ENCODE measurements at places on chromosomes 1 and 21.
A peak's percentile ranks its signal among the peaks of the same experiment; 100 is the strongest.

DNA sequence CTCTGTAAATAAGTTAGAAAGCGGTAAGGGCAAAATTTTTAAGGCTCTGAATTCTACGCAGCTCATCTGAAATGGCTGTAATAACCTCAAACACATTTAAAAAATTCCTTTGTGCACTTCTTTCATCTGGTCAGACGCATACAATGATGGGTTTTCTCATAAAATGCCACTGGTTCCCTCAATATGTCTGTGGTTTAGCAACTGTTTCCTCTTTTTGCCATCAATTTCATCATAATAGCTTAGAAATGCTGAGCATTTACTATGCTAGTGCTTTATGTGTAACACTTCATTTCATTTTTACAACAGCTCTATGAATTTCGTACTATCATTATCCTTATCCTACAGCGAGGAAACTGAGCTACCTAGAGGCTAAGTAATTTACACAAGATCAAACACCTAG, 35.3 kb upstream of the DMRTA2 start:
- DNase-seq, result no peak

DNA sequence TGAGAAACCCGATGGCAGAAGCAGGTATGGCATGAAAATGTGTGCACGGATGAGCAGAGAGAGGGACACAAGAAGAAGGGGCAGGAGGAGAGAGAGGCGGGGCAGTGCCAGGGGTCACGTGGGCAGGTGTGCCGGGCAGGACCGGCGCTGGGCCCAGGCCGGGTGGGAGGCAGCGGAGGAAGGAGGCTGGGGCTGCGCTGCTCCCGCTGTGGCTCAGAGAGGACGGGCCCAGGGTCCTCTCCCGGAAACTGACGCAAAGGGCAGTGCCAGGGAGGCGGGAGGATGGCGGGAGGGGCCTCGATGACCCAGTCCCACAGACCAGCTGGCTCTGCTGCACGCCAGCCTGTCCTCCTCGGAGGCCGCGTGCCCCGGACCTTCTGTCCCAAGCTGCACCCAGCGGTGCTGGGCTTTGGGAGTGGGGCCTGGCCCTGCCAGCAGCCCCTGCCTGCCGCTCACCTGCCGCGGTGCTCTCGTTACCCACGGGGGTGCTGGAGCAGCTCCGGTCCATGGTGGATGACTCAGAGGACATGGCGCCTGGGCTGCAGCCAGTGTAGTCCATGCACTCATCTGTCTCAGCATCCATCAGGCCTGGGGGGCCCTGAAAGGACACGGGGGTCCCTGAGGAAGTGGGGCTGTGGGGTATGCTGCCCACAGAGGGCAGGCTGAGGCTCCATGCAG, 153.9 kb downstream of the CASZ1 start:
- DNase-seq, result no peak

DNA sequence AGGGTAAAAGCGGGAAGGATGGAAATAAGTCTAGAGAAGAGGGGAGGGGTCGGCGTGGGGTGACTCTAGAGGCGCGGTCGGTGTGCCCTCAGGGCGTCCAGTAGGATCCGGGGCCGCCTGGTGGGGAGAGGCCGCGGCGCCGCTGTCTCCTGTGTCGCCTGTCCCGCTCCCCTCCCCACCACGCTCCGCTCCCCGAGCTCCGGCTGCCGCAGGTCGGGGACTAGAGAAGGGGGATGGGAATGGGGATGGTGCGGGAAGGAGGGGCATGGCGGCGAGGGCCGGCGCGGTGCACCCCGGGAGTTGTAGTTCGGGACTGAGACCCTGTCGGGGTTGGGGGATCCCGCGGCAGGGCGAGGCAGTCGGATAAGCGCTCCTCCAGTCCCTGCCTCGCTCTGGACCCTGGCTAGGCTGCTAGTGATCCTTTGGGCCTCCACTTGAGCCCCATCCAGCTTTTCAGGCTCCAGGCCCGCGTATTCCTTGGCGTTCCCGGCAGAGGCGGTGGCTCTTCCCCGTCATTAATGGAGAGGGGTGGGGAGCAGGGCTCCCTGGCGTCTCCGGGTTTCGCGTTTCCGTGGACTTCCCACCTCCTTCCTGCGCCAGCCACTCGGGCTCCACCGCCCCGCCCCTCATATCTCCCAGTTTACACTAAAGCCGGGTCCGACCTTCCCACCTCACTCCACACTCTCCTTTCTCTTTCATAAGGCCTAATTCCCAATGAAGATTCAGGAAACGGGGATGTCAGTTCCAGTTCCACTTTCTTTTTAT, at the start of gene ENTREP3:
Gene ENTREP3, minus strand, starts transcription at position 241 of the 765 bp plus-strand sequence. CDS start 606 bp downstream, outside the sequence.
- DNase-seq, result peak; percentile 83

GRCh38 chr1:238223076-238223640, 332.4 kb upstream of the ZP4 start:
- DNase-seq, result no peak

- no peak for DNase-seq
Observed at GRCh38 chr1:36023098-36023769, 60.7 kb upstream of the TEKT2 start.

DNA sequence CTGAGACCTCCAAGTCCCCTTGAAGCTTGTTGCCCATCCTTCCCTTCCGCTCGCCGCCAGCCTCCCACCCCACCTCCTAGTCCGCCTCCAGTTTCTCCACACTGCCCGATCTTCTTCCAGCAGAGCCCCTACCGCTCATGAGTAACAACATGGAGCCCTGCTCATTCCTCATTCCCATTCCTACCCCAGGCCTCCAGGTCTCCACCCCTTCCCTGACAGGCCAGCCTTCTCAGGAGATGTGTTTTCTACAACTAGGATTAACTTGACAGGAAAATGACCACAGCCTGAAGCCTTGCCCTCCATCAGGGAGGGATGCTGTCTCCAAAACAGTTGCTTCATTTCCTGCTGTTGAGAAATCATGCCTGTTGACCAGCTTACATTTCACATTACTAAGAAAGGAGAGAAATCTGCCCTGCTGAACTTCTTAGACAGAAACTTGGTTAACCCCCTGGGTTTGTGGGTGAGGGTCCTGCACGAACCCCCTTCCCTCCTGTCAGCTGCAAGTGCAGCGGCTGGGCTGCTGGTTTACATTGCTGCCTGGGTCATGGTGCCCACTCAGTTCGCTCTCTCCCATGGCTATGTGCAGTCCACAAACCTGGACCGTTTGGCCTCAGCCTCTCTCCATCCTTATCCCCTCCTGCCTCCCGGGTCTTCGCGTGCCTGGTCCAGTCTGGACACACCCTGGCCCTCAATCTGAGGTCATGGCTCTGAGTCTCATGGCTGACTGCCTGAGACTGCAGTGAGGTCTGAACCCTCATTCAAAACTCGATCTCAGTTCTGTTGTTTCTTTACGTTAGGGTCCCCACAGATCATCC, 16.1 kb upstream of the CHI3L1 start:
- no peak for DNase-seq

DNA sequence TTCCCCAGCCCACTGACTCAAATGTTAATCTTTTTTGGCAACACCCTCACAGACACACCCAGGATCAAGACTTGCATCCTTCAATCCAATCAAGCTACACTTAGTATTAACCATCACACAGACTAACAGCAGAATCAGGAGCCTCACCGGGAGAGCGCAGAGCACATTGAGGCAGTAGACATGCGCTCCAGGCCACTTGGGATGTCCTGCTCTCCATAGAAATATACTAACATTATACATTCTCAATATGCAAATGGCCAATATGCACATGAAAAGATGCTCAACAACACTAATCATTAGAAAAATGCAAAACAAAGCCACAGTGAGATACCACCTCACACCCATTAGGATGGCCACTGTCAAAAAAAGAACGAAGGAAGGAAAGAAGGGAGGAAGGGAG, 135.0 kb upstream of the KCNE2 start:
- no peak for DNase-seq

DNA sequence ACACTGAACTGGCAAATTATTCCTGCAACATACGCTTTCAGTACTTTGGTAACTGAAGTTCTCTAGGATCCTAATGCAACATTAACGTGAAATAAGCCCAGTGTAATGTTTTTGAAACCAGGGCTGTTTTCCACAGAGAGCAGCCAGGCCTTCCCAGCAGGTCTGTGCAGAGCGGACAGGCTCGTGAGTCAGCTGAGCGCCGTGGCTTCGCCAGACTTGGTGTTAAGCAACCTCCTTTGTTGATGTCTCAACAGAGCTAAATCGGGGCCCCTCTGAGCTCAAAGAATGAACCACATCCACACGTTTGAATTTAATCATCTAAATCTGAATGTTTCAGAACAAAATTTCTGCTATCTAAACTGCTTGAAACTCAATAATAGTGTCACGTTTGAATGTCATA, 181.8 kb upstream of the FMN2 start:
- DNase-seq, result no peak

DNA sequence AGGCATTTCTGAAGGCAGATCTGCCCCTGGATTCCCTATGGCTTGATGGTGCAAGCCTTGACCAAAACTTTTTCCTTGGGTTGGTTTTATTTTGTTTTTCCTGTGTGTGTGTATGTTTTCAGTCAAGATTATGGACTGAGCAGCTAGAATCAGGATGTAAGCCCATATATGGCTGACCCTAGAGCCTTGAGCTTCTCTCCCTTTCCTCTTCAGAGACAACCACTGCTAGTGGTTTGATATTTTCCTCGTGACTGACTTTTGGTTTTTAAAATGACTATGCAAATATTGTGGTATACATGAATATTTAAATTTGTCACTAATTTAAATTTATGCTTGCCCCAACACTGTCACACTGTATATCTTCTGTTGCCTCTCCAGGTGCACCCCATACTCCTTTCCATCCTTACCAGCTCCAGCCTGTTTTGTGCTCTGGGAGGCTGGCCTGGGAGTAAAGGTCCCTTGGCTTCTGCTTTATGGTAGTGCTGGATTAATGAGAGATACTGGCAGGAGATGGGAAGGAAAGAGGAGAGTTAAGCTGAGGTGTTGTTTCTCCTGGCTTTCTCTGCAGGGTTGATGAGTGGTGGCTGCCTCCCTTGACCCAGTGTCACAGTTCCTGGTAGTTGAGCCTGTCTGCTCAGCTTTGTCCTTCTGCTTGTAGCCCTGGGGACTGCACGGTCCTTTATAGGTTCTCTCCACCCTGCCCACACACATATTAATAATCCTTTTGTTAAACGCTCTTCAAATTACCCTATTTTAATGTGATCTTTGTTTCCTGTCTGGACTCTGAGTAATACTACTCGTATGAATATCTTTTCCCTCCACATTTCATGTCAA, 44.4 kb downstream of the RWDD3 start:
- DNase-seq, result no peak

GRCh38 chr1:167860231-167860923, 53.6 kb downstream of the ADCY10 start:
- DNase-seq, result no peak

- DNase-seq, result peak; percentile 34
Observed at GRCh38 chr1:110594456-110595352, 11.5 kb downstream of the KCNA2 start.

GRCh38 chr1:94079080-94079940, 41.6 kb downstream of the ABCA4 start:
- peak; percentile 36 for DNase-seq

GRCh38 chr1:22133931-22134324, 9.0 kb downstream of the WNT4 start:
- peak; percentile 35 for DNase-seq

DNA sequence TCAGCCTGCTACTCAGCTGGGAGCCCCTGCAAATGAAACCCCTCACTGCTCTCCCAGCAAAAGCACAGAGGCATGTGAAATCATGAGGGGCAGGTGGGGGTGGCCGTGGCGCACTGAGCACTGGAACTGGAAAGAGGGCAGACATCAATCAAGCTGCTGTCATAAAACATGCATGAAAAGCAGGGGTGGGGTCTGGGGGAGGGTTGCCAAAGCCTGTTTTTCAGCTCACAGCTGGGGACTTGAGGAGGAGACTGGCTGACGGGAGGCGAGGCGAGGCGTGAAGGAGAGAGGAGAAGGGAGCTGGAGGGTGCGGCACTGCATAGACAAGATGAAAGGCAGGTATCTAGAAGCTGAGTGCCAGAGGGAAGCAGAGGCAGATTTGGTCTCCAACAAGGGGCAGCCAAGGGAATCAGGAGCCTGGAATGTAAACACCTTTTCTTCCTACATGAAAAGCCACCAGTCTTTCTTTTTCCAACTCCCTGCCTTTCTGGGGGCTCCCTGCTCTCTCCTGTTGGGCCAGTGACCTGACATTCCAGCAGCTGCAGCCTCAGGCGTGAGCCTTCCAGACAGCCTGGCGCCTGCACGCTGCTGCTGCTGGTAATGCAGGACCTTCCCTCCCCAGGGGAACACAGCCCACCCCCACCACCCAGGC, 87.0 kb downstream of the NMNAT2 start:
- peak; percentile 93 for DNase-seq

GRCh38 chr1:27133991-27134390, 20.9 kb downstream of the SLC9A1 start:
- DNase-seq, result no peak

- no peak for DNase-seq
Observed at GRCh38 chr1:230865062-230865817, 3.1 kb downstream of the C1orf198 start.

DNA sequence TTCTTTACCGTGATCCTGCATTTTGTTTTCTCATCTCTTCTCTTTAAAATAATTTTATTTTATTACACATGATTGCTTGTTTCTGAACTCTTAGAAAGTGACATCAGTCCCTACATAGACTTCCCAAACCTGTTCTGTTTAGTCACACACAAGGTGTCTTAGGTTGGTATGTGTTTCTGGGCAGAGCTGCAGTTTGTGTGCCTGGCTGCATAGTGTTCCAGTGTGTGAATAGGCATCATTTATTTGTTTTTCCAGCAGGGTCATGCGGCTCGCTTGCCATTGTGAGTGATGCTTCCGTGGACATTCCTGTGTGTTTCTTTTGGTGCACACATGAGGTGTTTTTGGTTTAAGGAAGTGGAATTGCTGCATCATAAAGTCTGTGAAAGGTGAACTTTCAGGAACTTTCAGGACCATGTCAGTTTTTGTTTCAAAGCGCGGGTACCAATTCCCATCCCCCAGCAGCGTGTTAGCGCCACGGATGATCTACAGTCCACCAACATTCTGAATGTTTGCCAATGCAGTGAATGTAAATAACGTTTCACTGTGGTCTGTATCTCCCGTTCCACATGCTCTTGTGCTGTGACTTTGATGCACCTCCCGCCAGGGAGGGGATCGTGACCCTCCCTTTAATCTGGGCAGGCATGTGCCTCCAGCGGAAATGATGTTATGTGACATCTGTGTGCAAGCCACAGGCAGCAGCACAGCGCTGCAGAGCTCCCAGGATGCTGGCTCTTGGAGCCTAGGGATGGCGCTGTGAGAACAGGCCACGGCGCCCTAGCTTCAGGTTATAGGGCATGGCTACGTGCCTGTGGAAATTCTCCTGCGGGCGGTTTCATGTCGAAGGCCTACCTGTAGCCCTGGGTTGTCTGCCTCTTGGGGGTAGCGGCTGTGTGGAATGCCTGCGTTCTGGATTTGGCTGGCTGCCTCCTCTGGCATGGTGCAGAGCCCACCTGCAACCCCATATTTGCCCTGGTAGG, 144.6 kb upstream of the COL6A1 start:
- peak; percentile 26 for DNase-seq

Data from NCI-H1417 (cell line).